ENCODE measurements at places on chromosomes 16 and 17.

- DNase-seq: no peak
These were observed 52.7 kb downstream of the MYH10 start for GRCh38 chr17:8577868-8578267.

DNA sequence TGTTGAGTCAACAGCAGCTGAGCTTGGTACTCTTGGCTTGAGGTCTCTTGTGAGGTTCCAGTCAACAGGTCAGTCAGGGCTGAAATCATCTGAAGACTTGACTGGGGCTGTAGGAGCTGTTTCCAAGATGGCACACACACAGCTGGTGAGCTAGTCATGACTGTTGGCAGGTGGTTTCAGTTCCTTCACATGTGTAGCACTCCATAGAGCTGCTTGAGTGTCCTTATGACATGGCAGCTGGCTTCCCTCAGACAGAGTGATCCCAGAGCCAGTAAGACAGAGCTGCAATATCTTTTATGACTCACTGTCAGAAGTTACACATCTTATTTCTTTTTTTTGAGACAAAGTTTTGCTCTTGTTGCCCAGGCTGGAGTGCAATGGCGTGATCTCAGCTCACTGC is 19.5 kb upstream of the GAS7 start:
- no peak for DNase-seq

DNA sequence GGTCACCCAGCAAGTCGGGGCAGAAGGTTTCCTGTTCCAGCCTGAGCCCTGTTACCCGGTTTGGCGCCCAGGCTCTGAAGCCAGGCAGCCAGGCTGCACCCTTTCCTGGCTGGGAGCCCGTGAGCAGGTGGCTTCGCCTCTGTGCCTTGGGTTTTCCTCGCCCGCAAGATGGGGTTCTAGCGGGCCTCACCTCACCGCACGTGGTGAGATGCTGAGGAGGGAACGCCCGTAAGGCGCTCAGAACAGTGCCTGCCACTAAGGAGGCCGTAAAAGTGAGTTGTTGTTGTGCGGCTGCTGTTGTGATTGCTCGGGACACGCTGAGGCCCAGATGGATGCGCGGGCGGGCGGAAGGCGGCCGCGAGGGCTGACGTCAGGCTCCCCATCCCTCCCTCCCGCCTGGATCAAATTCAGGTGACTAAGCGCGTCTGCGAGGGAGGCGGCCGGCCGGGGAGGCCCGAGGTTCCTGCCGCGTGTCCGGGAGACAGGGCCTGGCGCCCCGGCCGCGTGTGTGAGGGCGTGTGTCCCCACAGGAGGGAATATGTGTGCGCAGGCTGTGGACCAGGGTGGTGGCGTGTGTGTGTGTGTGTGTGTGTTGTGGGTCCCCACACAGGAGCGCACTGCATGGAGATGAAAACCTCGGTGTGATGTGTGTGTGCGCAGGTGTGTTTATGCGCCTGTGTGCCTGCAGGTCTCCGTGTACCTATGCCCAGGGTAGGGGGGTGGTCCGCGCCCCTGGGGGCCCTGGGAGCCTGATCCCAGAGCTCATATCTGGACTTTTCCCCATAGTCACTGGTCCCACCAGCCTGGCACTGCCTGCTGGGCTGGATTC is 4.3 kb downstream of the CAMKK1 start:
- DNase-seq: no peak

GRCh38 chr16:1173788-1174451 is 21.0 kb downstream of the CACNA1H start:
- DNase-seq: no peak

- DNase-seq: no peak
These were observed 221.4 kb downstream of the CDH8 start for GRCh38 chr16:61814726-61815347.

DNA sequence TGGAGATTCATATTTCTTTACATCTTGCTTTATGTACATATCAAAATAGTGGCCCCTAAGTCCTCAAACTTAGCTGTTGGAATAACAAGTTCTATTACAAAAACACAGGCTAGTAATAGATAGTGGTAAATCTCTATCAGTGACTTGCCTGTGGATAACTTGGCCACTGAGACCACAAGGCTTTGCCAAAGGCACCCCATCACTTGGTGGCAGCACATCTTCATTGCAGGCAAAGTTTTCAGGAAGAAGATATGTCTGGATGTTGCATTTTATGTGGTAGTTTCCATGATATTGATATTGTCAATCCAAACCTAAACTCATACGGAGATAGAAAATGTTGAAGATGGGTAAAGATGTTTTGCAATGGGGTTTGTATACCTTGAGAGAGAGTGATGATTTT is 58.5 kb downstream of the KNOP1 start:
- no peak for DNase-seq

- DNase-seq: no peak
These were observed 16.4 kb upstream of the ALOX15B start for GRCh38 chr17:8022360-8023003.

GRCh38 chr17:1919201-1919600 is 89.4 kb downstream of the RPA1 start:
- DNase-seq: no peak

GRCh38 chr16:51231702-51232101 is 80.6 kb upstream of the SALL1 start:
- no peak for DNase-seq

- DNase-seq: no peak
These were observed 83.1 kb upstream of the IRX5 start for GRCh38 chr16:54847609-54848008.

GRCh38 chr16:84045001-84045817 is 2.6 kb upstream of the SLC38A8 start:
- DNase-seq: no peak

DNA sequence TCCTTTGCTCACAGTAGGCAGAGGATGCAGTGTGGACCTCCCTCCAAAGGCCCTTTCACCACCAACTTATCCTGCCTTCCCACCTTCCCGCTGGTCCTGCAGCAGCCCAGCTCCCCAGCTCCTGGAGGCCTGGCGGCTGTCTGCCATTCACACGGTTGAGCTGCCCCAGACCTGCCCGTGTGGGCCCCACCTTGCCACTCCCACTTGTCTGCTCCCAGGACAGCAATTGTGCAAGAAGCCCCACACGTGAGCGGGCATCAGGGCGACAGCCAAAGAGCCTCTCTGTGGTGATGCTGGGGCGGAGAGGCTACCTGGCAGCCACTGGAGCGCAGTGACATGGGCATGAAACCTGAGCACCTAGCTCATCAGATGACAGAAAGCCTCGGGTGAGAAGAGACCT is 248.6 kb upstream of the MAF start:
- no peak for DNase-seq

DNA sequence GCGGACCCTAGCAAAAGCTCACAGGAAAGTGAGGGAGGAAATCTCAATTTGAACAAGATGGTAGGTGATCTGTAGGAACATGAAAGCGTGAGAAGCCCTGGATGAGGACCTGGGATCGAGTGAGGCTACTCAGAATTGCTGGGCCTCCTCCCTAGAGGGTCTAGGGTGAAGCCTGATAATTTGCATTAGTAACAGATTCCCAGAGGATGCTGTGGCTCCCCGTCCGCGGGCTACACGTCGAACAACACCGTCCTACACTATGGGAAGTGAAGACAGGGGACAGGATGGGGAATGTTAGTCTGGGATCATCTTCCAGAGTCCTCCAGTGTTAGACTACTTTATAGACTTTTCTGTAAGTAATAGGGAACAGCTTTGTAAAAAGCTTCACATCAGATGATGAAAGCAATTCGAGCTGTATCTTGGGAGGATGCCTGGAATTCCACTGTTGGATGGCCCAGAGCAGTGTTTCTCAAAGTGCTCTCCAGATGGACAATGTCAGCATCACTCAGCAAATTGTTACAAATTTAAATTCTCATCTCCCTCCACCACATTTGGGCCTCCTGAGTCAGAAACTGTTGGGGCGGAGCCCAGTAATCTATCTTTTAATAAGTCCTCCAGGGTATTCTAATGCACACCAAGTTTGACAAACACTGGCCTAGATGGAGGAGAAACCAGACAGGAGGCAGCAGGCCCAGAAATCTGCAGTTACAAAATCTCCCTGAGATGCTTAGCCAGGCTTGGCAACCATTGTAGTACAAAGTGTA is 6.5 kb downstream of the FNDC8 start:
- DNase-seq: no peak

DNA sequence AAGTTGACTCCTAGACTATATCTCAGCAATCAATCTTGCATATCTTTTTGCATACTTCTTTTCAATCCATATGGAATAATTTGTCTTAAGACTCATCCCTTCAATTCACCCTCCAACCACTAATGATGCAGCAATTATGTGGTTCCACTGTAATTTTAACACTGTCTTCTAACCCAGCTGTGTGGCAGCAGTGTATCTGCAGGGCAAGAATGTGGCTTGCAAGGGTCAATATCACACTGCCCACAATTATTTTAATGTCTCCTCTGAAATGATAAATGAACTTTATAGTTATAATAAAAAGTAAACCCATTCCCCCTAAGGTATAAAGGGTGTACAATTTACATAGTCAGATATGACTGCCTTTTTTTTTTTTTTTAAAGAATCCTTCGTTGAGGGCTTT is 48.6 kb downstream of the FTO start:
- DNase-seq: no peak

- no peak for DNase-seq
These were observed 37.2 kb upstream of the CCNF start for GRCh38 chr16:2392025-2392424.

DNA sequence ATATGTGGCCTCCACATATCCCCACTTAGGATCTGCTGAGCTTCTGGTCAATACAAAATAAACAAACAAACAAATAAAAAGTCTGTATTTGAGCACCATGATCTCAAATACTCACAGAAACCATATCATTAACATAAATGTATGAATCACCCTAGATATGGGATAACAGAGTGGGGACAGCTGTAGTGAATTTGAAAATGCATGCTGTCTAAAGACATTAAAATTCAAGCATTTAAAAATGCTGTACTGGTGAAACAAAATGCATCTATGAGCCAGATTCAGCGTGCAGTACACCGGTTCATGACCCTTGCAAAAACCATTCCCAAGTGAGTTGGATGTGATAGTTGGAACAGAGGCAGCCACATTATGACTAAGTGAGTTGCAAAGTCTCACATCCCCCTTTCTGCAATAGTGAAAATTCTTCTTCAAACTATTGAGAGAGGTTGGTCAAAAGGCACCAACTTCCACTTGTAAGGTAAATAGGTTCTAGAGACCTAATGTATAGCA is 12.3 kb downstream of the GRIN2A start:
- DNase-seq: no peak

DNA sequence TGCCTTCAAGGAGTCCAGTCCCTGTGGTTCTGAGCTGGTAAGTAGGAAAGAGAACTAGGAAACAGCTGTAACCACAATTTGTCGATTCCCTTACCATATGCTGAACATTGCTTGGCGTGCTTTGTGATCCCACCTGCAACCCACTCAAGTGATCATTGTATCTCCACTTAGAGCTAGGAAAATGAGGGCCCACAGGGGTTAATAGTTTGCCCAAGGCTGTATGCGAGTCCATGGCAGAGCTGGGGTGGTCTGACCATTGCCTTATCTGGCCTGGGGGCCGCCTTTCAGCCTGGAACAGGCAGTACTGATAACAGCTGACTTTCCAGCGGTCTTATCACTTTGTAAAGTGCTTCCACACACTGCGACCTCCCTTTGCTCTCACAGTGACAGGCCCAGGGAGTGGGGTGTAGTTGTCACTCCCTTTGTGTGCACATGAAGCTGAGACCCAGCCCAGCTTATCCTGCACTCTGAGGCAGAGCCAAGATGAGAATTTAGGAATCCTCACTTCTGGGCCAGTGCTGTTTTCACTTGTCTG is 9.8 kb downstream of the MYL4 start:
- DNase-seq: no peak

DNA sequence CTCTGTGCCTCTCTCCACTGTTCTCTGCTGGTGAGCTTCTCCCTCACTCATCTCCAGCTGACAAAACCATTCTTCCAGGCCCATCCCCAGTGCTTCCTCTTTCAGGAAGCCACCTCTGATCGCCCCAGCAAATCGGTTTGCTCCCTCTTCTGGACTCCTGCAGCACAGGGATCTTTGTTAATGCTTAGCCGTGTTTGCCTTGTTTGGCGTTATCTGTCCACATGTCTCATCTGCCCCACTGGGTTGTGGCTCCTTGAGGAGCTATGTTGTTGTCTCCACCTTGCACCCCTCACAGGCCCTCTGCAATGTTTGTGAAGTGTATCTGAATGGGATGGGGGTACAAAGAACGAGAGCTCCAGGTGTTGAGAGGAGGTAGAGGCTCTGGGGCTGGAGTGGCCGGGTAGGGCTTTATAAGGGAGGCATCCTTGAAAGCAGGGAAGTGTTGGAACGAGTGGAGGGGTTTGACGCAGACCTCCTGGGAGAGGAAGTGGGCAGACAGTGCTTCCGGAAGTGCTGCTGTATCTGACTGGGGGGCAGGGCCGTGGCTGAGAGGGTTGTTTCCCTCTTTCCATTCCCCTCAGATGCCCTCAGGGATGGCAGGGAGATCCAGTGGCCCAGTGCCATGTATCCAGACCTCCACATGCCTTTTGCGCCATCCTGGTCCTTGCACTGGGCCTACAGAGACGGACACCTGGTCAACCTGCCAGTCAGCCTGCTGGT is 27.8 kb downstream of the CASKIN2 start:
- DNase-seq: peak; percentile 29

GRCh38 chr16:47777220-47777619 is 316.1 kb downstream of the PHKB start:
- DNase-seq: no peak

- DNase-seq: no peak
These were observed 9.4 kb downstream of the C16orf86 start for GRCh38 chr16:67675999-67676398.

DNA sequence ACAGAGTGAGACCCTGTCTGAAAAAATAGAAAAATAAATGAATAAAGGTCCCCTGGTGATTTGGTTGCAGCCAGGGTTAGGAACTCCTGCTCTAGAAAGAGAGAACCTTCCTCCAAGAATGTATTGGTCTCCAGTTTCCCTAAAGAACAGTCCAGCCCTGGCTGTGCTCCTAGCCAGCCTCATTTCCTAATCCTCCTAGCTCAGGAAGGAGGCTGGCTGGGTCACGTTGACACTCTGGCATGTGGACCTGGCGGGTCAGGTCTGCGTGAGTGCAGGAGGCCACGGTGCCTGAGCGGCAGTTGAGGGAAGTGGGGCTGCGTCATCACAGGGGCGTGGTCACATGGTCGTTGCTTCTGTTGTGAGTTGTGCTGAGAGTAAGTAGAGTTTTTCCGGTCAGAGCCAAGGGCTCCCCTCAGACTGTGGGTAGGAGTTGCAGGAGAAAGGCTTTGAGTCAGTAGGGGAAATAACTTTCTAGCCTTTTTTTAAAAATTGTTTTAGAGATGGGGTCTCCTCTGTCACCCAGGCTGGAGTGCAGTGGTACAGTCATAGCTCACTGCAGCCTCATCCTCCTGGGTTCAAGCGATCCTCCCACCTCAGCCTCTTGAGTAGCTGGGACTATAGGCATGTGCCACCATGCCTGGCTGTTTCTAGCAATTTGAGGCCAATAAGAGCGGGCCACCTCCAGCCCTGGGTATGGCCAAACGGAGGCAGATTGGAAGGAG is 194.0 kb upstream of the CIBAR2 start:
- peak; percentile 87 for DNase-seq

- no peak for DNase-seq
These were observed 9.6 kb upstream of the APRT start for GRCh38 chr16:88821168-88821850.

GRCh38 chr16:71807905-71808592 is 585 bp downstream of the AP1G1 start:
- DNase-seq: peak; percentile 63

- DNase-seq: no peak
These were observed 40.2 kb upstream of the CHMP6 start for GRCh38 chr17:80951121-80952090.

- no peak for DNase-seq
These were observed 30.8 kb downstream of the GPR139 start for GRCh38 chr16:20042848-20043247.

GRCh38 chr16:62638324-62638911 is 602.2 kb upstream of the CDH8 start:
- DNase-seq: no peak
